ENCODE measurements at places on chromosomes 6 and 20.

- DNase-seq: no peak
These were observed 1.8 kb downstream of the SIM1 start for GRCh38 chr6:100462706-100463629.

- DNase-seq: no peak
These were observed 90.1 kb downstream of the HIVEP2 start for GRCh38 chr6:142854589-142855488.

DNA sequence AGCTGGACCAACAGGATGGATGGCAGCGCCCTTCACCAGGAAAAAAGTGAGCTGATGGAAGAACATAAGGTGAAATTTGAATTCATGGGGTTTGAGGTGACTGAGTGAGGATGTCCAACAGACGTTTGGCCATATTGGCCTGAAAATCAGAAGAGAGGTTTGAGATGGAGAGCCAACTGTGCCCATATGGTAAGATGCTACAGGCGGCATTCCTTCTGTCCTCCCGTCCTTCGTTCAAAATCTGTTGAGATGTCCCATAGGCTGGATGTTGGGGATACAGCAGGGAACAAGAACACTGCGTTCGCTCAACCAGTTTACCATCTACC is 468 bp upstream of the CMTR1 start:
- DNase-seq: no peak

DNA sequence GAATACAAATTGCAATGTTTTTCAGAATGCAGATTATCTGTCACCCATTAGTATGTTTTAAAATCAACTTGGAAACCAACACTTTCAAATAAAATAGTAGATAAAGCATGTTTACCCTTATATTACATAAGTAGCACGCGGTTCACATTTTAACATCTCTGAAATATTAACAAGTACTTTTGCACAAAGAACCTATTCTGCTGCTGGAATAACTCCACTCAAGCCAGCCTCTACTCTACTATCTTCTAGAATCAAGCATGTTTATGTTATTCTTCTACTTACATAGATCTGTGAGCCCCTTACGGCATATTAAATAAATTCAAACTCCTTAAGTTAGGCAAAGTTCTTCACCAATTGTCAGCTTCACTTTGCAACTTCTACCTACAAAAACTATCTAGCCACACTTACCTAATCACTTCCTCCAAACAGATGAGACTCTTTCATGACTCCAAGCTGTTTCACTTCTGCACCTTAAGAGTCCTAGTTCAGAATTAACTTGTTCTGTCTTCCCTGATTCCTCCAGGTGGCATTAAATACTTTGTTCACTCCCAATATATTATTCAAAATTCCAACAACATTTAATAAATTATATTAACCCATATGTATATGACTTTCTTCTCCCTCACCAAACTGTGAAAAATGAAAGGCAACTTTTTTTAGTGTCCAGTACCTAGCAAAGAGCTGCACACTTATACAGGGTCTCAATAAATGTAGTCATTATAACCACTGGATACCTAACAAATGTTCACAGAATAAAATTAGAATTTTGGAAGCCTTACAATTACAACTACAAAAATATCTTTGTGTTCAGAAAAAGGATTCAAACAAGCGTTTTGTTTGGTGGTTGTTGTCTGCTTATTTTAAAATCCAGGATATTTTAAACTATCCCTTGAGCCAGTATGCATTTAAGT is 12.1 kb downstream of the CEP85L start:
- no peak for DNase-seq

DNA sequence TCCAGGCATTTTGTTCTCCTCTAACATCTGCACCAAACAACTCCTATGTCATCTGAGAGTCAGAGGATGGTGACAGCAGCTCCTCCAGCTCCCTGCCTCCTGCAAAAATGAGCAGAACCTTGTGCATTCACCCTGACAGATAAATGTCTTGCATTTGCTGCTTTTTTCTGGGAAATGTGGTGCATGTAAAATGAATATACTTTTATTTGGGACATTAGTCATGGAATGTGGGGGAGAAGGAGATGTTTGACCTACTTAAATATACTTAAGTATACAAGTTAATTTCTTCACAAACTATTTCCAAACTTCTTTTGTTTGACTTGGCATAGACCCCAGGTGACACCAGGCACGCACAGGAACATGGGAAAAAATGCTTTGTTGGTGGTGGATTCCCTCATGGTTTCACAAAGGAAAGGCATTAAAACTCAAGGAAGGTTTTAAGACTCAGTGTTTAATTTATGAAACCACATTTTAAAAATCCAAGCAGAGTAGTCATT is 181.8 kb upstream of the MCHR2 start:
- no peak for DNase-seq

- DNase-seq: no peak
These were observed 440.2 kb downstream of the TBC1D32 start for GRCh38 chr6:120894077-120894476.

DNA sequence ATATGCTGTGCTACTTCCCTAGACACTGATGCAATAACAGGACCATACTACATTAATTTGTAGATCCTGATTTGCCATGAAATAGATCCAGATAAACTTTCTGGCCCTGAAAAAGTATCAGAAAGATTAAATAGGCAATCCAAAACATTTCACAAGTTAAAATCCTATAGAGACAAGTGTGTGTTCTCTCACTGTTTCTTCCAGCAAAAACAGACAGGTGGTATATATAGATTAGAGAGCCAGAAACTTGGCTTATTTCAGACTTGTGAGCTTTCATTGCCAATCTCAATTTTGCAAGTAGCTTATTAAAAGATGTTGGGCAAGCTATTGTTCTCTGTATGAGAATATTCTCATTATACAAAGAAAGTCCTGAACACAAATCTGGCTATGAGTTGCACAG is 289.1 kb upstream of the MANEA start:
- DNase-seq: no peak

GRCh38 chr6:159068904-159069578 is 24.2 kb upstream of the TAGAP start:
- no peak for DNase-seq

DNA sequence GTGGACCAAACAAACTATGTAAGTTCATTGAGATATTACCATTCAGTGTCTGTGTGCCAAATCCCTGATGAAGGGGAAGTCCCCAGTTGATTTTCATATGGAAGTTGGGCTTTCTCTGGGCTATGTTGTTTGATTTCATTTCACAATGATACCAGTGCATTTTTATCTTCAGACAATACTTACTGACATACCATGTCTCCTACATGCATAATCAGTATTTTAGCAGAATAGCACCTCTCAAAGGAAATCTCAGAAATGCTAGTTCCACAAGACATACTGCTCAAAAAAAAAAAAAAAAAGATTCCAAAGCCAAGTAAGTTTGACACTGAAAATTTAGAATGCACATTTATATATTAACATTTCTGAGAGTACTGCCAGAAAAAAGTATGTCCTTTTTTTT is 168.8 kb upstream of the RNF217 start:
- no peak for DNase-seq

DNA sequence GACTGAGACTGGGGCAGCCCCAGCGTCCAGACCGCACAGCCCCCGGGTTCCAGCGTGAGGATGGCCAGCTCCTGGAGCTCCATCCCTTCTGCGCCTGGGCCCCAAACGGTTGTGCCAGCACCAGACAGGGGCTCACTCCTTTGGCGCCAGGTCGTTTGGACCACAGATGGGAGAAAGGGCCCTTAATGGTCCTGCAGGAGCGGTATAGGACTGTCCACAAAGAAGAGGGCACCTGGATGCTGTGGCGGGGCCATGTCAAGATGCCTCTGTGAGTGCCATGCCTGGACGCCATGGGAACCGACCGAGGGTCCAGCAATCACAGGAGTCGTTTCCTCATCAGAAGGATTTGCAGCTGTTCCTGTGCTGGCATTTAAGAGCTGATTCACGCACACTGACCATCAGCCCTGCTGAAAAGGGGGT is 82.7 kb downstream of the DLL1 start:
- DNase-seq: no peak

- no peak for DNase-seq
These were observed 643.8 kb upstream of the AGPAT4 start for GRCh38 chr6:161917645-161918044.

DNA sequence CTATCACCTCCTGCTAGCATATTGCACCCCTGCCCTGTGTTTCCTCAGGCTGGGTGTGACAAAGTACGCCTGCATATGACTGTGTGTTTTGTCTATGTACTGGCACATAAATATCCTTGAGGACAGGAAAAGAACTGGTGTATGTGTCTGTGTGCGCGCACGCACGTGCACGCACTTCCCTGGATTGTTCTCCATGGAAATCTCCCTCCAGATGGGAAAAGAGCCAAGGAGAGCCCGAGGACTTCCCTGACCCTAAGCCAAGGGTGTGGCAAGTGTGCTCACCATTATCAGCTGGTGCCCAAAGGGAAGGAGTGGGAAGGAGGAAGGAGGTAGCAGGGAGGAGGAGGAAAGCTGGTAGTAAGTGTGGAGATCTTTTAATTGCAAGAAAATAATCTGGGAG is 117.6 kb downstream of the HIVEP2 start:
- DNase-seq: no peak

DNA sequence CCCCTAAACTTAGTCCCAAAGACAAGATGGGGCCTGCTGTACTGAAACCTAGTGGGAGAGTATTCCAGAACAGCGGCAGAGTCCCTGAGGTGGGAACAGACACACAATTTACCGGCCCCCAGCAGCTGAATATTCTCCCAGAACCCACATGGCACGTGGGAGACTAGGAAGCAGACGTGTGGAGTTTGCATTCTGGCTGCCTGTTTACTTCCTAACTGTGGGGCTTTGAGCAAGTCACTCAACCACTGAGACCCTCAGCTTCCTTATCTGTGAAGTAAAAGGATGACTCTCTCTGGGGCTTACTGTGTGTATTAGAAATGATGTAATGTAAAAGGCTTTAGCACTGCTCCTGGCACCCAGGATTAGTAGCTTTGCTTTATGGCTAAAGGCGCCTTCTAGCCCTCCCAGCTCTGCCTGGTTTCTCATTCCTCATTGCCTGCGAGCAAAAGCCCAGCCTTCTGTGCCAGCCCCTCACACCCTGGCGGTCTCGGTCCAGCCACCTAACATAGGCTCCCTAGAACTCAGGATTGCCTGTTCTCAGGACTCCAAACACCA is 353.1 kb downstream of the CDC5L start:
- DNase-seq: no peak

DNA sequence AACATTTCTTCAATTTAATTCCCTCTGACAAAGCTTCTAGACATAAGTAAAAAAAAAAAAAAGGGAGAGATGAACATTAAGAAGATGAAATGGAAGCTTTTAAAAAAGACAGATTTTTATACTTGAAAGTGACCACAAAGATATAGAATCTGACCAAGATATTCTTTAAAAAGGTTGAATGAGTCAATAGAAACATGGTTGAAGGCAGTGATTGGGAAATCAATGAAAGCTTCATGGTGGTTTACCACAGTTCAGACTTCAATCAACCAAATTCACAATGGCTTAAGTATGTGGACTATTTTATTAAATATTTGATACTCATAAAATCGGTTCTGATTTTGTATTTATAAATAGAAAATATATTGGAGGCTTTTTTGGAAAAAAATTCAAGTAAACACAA is 248.4 kb upstream of the HSF2 start:
- no peak for DNase-seq

DNA sequence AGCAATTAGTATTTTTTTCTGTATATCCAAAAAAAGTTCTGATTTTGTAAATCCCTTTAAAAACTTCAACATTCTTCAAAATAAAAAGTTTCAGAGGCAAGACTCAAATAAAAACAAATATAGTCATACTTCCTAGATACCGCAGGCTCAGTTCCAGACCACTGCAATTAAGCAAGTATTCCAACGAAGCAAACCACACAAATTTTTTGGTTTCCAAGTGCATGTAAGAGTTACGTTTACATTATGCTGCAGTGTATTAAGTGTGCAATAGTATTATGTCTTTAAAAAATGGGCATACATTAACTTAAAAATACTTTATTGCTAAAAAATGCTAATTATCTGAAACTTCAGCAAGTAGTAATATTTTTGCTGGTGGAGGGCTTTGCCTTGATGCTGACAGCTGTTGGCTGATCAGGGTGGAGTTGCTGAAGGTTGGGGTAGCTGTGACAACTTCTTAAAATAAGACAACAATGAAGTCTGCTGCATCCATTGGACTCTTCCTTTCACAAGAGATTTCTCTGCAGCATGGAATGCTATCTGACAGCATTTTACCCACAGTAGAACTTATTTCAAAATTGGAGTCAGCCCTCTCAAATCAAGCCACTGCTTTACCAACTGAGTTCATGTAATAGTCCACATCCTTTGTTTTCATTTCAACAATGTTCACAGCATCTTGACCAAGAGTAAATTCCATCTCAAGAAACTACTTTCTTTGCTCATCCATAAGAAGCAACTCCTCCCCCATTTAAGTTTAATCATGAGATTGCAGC is 46.0 kb downstream of the PHIP start:
- no peak for DNase-seq

- no peak for DNase-seq
These were observed 17.1 kb upstream of the MAP1LC3A start for GRCh38 chr20:34541264-34541901.

- no peak for DNase-seq
These were observed 3.3 kb upstream of the STK38 start for GRCh38 chr6:36550473-36551000.

DNA sequence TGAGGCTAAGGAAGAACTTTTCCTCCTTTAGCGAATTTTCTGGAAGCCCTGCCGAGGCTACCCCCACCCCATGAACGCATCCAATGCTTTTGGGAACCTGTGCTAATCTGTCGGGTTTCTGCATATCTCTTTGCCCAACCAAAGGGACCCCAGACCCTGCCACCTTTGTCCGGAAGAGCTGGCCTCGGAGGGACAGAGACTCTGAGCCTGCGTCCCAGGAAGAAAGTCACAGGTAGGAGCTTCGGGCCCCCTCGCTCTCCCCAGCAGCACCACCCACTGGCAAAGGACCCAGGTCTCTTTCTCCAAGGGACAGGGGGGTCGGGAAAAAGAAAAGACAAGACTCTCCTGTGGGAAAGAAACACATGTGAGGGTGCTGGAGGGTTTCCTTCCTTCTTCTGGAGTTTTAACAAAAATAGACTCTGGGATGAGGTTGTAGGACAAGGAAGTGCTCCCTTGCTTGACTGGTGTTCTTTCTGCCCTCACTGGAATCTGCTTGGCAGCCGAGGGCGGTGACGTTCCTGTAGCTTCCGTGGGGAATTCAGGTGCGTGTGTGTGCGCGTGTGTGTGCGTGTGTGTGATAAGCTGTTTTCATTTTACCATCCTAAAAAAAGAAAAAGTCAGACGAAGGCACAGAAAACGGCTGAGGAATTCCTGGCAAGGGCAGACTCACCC is 16.3 kb upstream of the FOXC1 start:
- DNase-seq: no peak

DNA sequence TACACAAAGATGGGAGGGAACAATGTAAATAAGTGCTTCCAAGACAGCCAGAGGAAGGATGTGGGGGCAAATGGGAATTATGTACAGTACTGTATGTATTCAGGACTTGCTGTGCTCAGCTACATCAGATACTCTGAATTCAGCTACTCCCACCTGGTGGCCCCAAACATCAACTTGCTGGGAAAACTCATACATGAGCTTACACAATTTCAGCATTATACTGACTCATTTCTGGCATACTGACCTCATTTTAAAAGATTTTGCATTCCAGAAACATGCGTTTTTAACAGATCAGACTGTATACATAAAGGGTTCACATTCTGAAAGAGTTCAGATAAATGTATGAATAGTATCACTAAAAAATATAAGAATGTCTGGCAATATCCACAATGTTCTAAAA is 59.7 kb downstream of the GPX5 start:
- no peak for DNase-seq
